Non-pigmented ciliary epithelial cell (primary cell): ENCODE measurements at places on chromosomes 3 and 15.

DNA sequence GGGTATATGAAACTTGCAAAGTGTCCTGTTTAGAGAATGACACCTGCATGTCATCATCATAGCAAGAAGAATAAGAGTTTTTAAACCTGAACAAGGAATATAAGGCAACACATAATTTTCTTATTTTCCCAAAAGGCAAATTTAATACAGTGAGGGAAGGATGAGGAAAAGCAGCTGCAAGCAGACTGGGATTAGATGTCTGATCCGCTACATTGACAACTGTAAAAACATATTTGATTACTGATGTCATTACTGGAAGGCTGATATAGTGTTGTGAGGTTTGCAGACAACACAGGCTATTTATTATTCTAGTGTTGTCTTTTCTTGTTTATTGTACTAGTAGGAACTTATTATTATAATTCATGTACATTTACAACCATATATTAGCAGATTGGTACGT, 528.7 kb downstream of the ZIC1 start:
- no peak for DNase-seq

DNA sequence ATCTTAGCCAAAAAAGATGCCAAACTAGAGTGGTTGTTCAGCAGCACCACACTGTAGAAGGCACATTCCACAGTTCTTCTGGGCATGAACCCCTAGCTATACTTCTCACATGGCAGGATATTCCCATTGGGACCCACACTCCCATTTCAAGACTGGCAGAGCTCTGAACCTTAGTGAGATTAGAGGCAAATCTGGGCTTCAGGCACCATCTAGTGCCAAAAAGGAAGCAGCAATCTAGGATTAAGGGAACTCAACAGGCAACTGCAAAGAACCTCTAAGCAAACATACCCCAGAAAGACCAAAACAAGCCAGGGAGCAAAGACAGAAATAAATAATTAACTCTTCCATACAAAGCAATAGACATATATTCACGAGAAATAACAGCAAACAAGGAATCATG, 66.2 kb downstream of the TAFA4 start:
- no peak for DNase-seq

- DNase-seq, result no peak
Measured at GRCh38 chr3:115165701-115166100, 18.6 kb upstream of the ZBTB20 start.

DNA sequence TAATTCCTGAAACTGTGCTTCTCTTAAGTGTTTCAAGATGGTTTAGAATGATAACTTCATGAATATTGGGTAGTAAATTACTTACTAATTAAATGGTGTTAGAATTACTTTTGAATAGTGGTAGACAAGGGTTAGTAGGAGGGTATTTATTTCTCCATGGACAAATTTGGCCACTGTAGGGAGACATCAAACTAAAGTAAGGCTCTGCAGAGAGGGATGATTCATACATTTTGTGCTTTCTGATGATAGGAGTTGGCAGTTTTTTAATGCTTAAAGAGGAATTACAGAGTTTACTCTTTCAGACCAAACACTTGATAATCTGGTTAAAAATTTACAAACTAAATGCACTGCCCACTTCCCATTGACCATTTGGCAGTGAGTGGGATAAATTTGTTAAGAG, 127.6 kb downstream of the NAALADL2 start:
- no peak for DNase-seq
